ENCODE measurements at places on chromosomes 1 and 21. TPM values are rescaled to one million over a fixed set of nuclear protein-coding genes. Genes with fewer than 3 reads are reported as not detected.

The AMPD1 gene
- 22.7 TPM for total RNA-seq

The TATDN3 gene
- 13.0 TPM for total RNA-seq

The DNM3 gene
- 7.6 TPM for total RNA-seq

The CCDC27 gene
- not detected for total RNA-seq

The DAB1 gene
- 2.8 TPM for total RNA-seq

All from metanephros (tissue), 2 donors.